ENCODE measurements at places on chromosomes 1 and 21.

- DNase-seq: no peak
Observed at GRCh38 chr1:30816211-30817076, 58.9 kb upstream of the LAPTM5 start.

DNA sequence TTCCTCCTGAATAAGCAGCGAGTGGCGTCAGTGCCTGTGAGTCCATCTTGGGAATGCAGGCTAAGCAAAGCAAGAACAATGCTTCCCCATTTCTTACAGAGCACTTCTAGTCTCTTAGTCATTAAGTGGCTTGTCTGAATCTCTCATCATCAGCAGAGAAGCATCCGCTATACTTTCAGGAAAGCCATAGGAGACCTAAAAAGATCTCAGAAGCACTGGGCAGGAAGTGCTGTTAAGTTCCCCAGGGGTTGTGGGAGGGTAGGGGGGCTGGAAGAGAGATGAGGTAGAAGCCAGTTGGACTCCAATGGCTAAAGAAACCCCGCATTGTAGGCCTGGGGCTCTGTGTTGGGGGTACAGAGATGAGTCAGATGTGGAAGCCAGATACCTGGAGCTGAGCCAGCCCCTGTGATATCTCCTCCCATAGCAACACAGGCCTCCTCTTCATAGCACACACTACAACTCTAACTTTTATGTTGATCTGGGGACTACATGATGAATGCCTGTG is 44.9 kb downstream of the SYT6 start:
- DNase-seq: peak; percentile 99

DNA sequence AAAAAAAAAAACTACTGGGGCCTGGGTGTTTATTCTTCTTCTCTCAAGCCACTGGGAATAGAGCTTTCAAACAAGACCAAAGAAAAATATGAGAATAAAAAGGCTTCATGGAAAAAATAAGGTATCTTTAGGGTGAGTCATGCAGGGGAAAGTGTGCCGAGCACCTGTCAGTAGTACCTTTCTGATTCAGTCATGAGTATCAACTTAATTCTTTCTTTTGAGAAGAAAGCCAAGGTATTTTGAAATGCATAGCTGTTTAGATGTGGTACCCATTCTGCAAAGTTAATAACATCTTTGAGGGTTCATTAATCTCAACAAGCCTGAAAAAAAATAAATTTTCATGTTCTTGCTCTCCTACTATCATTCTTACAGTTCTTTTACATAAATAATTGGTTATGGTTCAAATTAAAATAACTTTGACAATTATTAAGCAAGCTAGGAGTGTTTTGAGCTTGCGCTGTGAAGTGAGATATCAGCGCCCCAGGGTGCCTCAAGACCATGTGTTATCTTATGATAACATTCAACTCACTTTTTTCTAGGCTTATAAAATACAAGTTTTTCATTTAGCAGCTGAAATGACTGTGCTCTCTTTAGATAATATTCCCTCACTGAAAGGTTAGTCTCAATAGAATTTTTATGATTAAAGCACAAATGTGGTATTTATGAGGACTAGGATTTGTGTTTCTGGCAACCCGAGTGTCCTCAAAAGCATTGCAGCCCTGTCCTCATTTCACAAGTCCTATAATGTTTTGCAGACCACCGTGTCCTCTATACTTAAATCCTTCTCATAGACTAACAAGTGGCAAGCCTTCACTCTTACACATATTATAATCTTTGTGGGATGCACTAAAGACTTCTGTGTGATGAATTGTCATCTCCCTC is 138.6 kb downstream of the SLC44A5 start:
- DNase-seq: no peak

- DNase-seq: no peak
Observed at GRCh38 chr21:34034369-34035014, 38.9 kb upstream of the MRPS6 start.

DNA sequence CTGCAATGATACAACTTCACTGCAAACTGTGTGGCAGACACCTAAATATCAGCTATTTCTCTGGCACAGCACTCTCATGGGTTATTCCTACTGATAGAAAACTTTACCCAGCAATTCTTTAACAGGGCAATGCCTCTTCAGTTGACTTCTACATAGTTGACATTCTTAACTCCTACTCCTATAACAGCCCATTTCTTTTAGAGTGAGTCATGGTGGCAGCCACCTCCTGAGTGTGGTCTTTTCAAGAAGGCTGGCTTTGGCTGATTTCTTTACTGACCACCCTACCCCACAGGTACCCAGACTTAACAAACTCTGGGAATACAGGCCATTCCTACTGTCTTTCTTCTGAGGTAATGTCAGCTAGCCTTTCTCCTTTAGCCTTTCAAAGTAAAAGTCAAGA is 805.8 kb upstream of the ADGRL2 start:
- no peak for DNase-seq

- no peak for DNase-seq
Observed at GRCh38 chr1:116569776-116570357, 959 bp downstream of the CD58 start.

DNA sequence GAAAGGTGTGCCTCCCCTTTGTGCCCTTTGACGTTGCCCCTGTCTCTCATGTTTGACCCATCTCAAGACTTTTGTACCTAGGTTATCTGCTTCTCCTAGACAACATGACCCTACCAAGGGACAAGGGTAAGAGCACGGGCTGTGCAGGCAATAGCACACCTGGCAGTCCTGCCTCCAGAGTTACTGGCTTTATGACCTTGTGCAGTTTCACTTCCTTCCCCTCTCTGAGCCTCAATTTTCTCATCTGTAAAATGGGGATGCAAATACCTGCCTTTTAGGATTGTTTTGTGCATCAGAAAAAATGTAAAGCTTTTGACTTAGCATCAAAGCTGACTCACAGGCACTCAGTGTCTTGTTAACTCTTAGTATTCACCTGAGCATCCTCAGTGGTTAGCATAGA is 36.4 kb downstream of the ELK4 start:
- DNase-seq: no peak

DNA sequence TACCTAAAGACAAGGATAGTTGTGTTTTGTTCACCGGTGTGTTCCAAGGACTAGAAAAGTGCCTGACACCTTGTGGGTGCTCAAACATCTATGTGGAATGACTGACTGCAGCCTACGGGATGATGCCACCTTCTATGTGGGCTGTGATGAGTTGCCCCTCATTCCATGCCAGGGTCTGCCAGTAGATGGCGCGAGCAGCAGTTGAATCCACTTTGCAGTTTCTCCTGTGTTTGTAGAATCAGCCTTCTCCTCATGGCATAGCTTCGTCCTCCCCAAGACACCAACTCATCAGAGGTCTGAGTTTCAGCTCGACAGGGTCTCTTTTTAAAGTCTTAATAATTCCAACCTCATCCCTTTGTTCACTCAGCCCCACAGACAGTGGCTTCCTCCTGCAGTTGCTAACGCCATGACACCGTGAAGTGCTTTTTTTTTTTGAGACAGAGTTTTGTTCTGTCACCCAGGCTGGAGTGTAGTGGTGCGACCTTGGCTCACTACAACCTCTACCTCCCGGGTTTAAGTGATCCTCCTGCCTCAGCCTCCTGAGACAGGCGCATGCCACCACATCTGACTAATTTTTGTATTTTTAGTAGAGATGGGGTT is 133.7 kb downstream of the CAPN8 start:
- peak; percentile 2 for DNase-seq

DNA sequence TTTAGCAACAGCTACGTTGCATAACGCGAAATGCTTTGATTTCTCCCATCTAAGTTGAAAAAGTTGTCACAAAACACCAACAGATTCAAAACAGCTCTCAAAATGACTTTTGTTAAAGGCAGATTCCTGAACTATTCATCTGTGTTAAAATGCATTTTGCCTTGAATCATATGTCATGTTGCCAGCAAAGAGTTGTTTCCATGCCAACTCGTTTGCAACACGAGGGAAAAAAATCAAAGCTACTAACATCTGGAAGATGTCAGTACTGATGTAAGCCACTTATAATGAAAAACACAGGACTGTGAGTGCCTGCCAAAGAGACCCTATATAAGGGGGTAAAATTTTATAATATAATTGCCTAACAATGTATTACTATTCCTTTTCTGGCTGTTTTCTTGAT is 182.7 kb upstream of the PTBP2 start:
- no peak for DNase-seq

DNA sequence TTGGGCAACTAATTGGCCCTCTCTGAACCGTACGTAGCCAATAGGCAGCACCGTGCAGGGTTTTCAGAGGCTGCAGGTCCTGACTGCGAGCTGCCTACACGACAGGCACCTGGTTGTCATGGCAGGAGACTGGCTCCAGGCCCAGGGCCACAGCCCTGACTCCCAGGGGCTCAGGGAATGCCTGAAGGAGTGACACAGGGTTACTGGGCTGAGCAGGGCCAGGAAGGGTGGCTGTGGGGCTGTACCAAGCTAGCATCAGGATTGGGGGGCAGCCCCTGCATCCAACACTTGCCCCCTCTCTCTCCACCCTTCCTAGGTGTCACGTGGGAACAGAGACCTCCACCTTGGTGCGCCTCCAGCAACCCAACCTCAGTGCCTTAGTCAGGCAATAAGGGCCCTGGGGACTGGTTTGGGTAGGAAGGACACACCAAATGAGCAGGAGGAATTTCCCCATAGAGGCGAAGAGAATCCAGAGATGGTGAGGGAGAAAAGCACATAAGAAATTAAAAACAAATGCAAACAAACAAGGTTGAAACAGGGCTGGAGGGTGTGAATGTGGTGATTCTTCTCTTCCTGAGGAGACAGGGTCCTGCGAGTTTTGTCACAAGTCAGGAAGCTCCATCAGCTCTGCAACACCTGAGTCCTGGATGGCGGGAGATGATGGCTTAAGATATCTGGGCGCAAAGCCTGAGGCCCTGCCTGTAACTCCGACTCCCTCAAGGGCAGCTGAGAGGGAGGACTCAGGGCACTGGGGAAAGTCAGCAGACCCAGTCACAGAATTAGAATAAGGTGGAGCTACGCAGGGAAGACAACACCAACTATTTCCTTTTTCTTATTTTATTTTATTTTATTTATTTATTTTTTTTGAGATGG is 19.7 kb upstream of the RNU1-4 start:
- no peak for DNase-seq

DNA sequence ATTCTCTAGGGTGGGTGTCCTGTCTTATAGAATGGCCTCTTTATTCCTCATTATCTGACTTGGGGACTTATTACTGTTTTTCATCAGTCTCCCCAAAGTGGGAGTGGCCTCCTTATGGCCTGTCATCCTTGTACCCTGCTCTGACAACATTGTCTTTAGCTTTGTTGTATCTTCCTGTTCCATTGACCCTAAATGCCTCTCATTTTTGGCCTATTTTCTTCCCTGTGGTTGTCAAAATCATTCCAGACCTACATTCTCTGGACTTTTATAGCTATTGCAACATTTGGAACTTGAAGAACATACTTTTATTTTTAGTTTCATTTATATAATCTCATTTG is 9.7 kb downstream of the SFT2D2 start:
- no peak for DNase-seq

- DNase-seq: no peak
Observed at GRCh38 chr1:35567947-35568558, 5.1 kb upstream of the TFAP2E start.

GRCh38 chr1:15970911-15971310 is 5.0 kb downstream of the ZBTB17 start:
- no peak for DNase-seq

DNA sequence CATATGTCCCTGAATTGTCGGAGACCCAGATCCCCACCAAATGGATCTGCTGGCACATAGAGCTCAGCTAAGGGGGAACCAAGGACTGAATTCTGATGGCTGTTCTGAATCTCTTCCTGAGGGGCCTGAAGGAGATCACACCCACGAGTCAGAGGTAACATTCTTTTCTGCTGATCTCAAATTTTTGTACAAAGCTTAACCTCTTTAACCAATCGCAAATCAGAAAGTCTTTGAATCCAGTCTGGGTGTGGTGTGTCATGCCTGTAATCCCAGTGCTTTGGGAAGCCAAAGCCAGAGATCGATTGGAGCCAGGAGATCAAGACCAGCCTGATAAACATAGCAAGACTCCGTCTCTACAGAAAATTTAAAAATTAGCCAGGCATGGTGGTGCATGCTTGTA is 62.8 kb upstream of the PRRC2C start:
- DNase-seq: no peak

DNA sequence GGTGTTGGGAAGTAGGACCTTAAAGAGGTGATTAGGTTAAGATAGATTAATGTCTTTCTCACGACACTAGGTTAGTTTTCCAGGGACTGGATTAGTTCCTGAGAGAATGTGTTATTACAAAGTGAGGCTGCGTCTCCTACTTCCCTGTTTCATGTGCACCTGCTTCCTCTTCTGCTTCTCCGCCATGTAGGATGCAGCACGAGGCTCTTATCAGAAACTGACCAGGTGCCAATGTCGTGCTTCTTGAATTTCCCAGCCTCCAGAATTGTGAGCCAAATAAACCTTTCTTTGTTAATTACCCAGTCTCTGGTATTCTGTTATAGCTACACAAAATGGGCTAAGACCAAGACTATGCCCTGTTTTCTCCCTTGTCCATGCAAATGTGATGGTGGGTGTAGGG is 152.2 kb upstream of the LMO4 start:
- DNase-seq: no peak

DNA sequence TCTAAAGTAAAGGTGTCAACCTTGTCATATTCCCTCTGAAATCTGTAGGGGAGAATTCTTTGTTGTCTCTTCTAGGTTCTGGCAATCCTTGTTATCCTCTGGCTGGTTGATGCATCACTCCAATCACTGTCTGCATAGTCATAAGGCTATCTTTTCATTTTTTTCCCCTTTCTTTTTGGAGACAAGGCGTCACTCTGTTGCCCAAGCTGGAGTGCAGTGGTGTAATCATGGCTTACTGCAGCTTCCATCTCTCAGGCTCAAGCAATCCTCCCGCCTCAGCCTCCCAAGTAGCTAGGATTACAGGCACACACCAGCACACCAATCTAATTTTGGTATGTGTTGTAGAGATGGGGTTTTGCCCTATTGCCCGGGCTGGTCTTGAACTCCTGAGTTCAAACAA is 12.9 kb downstream of the DPYD start:
- DNase-seq: no peak

Data from bone marrow (tissue), 2 donors.